Cortex of kidney (tissue), 1 donor: ENCODE measurements at places on chromosomes 5 and 9.

GRCh38 chr5:77181173-77181572 lies 29.3 kb upstream of the PDE8B start:
- no peak for DNase-seq

- DNase-seq = no peak
These were observed 222.0 kb upstream of the KLF4 start for GRCh38 chr9:107711542-107711941.

GRCh38 chr9:22136461-22137096 lies 127.5 kb upstream of the CDKN2B start:
- no peak for DNase-seq

GRCh38 chr9:113221800-113222481 lies 597 bp downstream of the SLC31A1 start:
- no peak for DNase-seq

DNA sequence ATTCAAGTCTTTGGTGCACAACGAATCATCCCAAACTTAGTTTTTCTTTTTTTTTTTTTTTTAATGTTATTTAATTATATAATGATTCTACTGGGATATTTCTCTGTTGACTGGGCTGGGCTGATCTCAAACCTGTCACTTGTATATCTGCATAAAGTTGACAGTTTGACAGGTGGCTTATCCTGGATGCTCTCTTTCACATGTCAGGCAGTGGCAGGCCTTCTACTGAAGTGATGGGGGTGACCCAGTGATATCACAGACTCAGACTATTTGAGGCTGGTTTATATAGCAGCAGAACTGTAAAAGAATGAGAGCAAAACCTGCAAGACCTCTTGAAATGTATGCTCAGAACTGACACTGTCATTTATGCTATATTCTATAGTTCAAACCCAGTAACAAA lies 1813.5 kb upstream of the CDH6 start:
- DNase-seq = no peak

DNA sequence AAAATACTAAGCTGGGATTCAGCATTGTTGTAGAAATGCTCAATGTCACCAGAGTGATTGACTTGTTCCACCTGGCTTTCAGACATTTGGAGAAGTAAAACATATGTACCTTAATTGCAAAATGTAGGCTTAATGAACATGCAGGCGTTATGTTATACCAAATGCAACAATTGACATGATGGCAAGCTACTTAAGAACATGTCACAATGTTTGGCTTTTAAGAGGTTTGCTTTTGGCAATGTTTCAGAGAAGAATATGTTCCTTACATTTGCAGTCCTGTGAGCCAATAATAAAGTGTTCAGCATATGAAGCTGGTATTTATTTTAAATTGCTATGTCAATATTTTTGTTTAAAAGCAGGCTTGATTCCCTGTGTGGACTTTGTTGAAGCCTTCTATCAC lies 111.7 kb upstream of the NUDT12 start:
- no peak for DNase-seq

- no peak for DNase-seq
These were observed 88.2 kb downstream of the PRRT1B start for GRCh38 chr9:131633491-131634031.

GRCh38 chr9:1881708-1882295 lies 133.3 kb upstream of the SMARCA2 start:
- no peak for DNase-seq

DNA sequence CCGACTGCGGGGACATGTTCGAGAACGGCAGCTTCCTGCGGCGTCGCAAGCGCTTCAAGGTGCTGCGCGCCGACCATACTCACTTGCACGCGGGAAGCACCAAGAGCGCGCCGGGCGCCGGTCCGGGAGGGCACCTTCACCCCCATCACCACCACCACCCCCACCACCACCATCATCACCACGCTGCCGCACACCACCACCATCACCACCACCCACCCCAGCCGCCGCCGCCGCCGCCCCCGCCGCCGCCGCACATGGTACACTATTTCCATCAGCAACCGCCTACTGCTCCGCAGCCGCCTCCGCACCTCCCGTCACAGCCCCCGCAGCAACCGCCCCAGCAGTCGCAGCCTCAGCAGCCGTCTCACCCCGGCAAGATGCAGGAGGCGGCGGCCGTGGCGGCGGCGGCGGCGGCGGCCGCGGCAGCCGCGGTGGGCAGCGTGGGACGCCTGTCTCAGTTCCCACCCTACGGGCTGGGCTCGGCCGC lies 514 bp downstream of the FOXB2 start:
- DNase-seq = no peak

GRCh38 chr9:113302792-113303418 lies at the start of gene RNF183:
Gene RNF183 (minus strand): TSS chr9:113303376. CDS start chr9:113298184, 5,192 bp downstream.
- DNase-seq = no peak

DNA sequence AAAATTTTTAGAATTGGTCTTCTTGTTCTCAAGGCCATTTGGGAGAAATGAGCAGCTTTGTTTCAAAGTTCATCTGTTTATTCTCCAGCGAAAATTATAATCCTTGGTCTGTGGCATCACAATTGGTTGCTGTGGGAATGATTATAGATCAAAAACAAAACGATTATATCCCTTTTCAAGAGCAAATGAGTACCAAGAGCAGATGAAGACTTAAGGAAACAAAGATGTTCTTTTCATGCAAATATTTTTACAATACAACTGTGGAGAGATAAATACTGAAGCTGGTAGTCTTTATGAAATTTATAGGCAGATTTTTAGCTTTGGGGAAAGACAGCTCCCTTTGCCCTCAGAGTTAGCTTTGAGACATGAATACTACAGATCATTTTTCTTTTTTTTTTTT lies 620.8 kb upstream of the DMAC1 start:
- DNase-seq = no peak

DNA sequence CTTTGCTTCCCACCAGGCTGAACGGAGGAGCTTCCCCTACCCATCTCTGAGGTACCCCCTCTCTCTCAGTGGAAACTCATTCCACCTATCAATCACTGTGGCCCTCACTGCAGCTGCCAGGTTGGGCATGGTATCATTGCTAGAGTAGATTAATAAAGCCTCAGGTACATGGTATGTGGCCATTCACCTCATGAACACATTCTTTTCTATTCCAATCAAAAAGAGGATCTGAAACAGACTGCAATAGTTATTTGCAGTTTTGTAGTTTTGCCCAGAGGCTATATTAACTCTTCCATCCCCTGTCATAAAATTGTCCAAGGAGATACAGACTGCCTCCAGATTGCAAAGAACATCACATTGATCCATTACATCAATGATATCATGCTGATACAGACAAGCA lies 85.8 kb upstream of the MVB12B start:
- no peak for DNase-seq

GRCh38 chr5:138029944-138030343 lies 2.9 kb downstream of the FAM13B start:
- DNase-seq = no peak

GRCh38 chr5:82306151-82306550 lies 28.0 kb upstream of the RPS23 start:
- DNase-seq = no peak

GRCh38 chr9:115992834-115993233 lies 160.8 kb upstream of the PAPPA start:
- DNase-seq = no peak

- no peak for DNase-seq
These were observed 269.4 kb upstream of the POU5F2 start for GRCh38 chr5:94010814-94011213.

- no peak for DNase-seq
These were observed 45.9 kb downstream of the CERT1 start for GRCh38 chr5:75465480-75465879.

DNA sequence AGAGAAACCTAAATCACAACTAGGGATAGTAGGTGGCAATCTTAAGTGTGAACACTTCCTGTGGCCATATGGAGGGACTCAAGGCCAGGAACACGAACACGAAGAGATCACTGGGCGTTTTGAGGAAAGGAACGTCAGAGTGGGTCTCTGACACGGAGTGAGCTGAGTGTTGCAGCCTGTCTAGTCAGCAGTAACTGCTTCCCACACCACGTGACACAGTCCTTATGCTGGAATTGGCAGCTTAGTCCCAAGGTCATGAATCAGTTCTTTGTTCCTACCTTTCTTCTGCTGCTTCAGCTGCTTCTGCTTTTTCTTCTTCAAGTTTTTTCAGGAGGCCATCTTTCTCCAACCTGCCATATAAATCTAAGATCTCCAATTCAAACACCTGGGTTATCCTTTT lies 18.2 kb downstream of the SPACA9 start:
- no peak for DNase-seq

DNA sequence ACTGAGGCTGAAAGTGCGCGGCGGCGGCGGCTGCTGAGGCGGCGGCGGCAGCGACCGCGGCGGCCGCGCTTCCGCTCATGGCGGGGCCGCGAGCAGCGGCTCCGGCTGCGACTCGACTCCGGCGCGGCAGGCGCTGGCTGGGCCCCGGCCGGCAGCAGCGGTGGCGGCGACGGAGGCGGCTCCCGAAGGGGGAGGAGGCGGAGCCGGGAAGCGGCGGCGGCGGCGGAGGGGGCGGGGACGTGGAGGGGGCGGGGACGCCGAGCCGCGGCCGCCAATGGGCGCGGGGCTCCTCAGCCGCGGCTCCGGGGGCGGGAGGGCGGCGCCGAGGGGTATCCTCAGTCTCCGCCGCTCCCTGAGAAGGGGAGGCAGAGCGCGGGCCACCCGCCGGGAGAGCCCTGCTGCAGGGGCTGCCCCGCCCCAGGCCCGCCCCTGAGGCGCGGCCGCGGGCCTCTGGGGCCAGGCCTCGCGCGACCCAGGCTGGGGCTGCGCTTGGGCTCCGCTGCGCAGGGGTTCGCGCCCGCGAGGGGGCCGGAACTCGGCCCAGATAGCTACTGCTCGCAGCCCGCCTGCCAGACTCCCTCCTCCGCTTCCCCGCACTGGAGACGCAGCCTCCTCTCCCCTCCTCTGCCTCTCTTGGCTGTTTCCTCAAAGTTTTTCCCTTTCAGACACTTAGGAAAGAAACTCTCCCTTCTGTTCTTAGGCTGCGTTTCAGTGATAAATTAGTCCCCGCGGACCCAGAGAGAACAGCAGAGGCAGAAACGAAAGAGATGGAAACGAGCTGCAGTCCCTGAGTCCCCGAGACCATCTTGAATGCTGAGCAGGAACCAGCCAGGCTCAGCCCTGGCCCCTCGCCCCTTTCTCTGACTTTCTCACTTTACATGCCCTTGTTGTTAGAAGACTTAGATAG lies 85.0 kb upstream of the MELK start:
- no peak for DNase-seq
